Sigmoid colon (tissue), 7 donors: ENCODE measurements at places on chromosomes 7 and 10.

DNA sequence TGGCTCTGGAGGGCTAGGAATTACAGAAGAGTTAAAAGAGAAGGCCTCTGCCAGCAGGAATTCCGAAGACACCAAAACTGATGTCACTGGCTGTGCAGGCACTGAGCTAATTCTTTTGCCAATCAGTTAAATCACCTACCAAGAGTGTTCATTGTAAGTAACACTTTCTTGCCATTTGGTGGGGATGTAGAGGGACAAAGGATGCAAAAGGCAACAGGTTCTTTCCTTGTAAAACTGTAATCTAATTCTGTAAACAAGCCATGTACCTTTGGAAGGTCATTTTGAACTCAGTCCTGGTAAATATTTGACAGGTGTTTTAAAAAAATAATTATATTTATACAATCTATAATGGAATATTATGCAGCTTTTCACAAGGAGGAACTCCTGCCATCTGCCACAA is 438.4 kb downstream of the AUTS2 start:
- no peaks in the 10 kb centered on the region for H3K27me3 ChIP-seq
- no peak overlapping the region for H3K4me3 ChIP-seq
- H3K27ac ChIP-seq: no peak overlapping the region
- DNase-seq: no peak

GRCh38 chr7:116777651-116778281 is 84.6 kb upstream of the CAPZA2 start:
- H3K27me3 ChIP-seq: no peaks in the 10 kb centered on the region
- H3K36me3 ChIP-seq: no peaks in the 10 kb centered on the region
- H3K4me1 ChIP-seq: peaks cover 69% of the 10 kb centered on the region
- DNase-seq: no peak
- H3K27ac ChIP-seq: no peak overlapping the region

DNA sequence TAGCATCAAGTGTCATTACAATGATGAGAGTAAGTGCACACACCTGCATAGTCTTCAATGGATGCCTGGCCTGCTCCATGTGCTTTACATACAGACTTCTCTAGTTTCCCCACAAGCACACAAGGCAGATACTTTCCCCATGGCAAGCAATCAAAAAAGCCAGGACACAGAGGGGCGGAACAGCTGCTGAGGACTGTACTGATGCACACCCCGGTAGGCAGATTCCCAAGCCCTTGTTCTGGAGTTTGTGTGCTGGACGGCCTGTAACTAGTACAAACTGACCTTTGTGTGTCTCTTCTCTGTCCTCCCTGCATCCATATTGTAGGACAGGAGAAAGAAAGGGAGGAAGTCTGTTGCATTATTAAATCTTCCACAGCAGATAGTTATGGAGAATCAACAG is 25.8 kb downstream of the UBE2D4 start:
- no peaks in the 10 kb centered on the region for H3K4me1 ChIP-seq
- no peak overlapping the region for H3K27ac ChIP-seq
- no peaks in the 10 kb centered on the region for H3K27me3 ChIP-seq
- no peak overlapping the region for H3K4me3 ChIP-seq
- peaks cover 34% of the 10 kb centered on the region for H3K36me3 ChIP-seq

- no peaks in the 10 kb centered on the region for H3K36me3 ChIP-seq
- no peak for DNase-seq
- no peak overlapping the region for H3K27ac ChIP-seq
- H3K4me3 ChIP-seq: no peak overlapping the region
- peaks cover 15% of the 10 kb centered on the region for H3K4me1 ChIP-seq
- H3K27me3 ChIP-seq: peaks cover 4% of the 10 kb centered on the region
These were observed 2.8 kb downstream of the SEC31B start for GRCh38 chr10:100516847-100517246.

GRCh38 chr7:50718876-50719275 is 63.8 kb downstream of the GRB10 start:
- H3K4me3 ChIP-seq: no peak overlapping the region
- no peaks in the 10 kb centered on the region for H3K36me3 ChIP-seq
- no peaks in the 10 kb centered on the region for H3K27me3 ChIP-seq
- no peak overlapping the region for H3K27ac ChIP-seq
- DNase-seq: no peak

DNA sequence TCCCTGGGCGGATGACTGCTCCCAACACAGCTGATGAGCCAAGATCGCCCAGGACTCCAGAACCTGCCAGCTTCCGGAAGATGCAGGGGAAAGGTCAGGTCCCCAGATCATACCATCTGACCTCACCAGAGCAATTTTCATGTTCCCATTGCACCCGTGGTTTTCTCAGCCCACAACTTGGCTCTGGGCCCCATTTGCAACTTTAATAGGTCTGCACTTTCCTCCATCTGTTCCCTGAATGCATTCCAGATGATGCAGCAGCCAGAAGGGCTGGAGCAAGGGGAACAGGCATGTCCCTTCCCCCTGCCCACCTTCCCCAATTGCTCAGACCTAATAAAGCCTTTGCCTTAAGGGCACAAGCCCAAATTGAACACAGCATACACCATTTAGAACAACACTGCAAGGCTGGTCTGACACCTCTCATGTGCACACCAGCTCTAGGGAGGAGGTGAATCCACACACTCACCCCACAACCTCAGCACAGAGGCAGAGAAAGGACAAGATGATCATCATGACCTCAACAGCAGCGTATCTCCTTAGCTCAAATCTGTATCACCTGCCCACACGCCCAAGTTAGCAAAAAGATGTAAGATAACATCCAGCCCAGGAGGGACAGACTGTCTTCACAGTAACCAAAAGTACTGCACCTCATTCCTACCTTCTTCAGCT is 87.5 kb downstream of the PLXNA4 start:
- H3K27ac ChIP-seq: no peak overlapping the region
- no peaks in the 10 kb centered on the region for H3K27me3 ChIP-seq
- H3K36me3 ChIP-seq: no peaks in the 10 kb centered on the region
- no peak overlapping the region for H3K4me3 ChIP-seq
- no peak for DNase-seq
- H3K4me1 ChIP-seq: no peaks in the 10 kb centered on the region

DNA sequence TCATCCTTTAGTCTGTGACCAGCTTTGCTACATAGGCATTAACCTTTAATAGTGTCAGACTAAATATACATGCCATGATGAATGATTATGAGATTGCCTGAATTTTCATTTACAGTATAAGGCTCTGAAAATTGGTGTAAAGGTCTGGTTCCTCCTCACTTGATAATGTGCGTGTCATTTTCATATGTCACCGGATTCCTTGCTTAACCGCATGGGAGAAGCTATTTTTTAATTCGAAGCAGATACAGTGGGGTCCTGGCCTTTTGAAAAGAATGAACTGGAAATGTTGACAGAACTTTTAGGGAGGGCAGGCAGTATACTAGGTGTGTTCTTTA is 192.4 kb upstream of the SH2B2 start:
- no peak overlapping the region for H3K4me3 ChIP-seq
- no peaks in the 10 kb centered on the region for H3K27me3 ChIP-seq
- no peak for DNase-seq
- no peak overlapping the region for H3K27ac ChIP-seq
- no peaks in the 10 kb centered on the region for H3K36me3 ChIP-seq

GRCh38 chr10:71158902-71159301 is 53.5 kb upstream of the UNC5B start:
- H3K27me3 ChIP-seq: no peaks in the 10 kb centered on the region
- no peaks in the 10 kb centered on the region for H3K36me3 ChIP-seq
- no peaks in the 10 kb centered on the region for H3K4me1 ChIP-seq
- H3K4me3 ChIP-seq: no peak overlapping the region
- H3K27ac ChIP-seq: no peak overlapping the region

GRCh38 chr7:84923348-84923747 is 263.5 kb downstream of the SEMA3D start:
- no peaks in the 10 kb centered on the region for H3K36me3 ChIP-seq
- no peaks in the 10 kb centered on the region for H3K27me3 ChIP-seq
- H3K4me1 ChIP-seq: no peaks in the 10 kb centered on the region
- DNase-seq: no peak
- H3K4me3 ChIP-seq: no peak overlapping the region
- no peak overlapping the region for H3K27ac ChIP-seq

DNA sequence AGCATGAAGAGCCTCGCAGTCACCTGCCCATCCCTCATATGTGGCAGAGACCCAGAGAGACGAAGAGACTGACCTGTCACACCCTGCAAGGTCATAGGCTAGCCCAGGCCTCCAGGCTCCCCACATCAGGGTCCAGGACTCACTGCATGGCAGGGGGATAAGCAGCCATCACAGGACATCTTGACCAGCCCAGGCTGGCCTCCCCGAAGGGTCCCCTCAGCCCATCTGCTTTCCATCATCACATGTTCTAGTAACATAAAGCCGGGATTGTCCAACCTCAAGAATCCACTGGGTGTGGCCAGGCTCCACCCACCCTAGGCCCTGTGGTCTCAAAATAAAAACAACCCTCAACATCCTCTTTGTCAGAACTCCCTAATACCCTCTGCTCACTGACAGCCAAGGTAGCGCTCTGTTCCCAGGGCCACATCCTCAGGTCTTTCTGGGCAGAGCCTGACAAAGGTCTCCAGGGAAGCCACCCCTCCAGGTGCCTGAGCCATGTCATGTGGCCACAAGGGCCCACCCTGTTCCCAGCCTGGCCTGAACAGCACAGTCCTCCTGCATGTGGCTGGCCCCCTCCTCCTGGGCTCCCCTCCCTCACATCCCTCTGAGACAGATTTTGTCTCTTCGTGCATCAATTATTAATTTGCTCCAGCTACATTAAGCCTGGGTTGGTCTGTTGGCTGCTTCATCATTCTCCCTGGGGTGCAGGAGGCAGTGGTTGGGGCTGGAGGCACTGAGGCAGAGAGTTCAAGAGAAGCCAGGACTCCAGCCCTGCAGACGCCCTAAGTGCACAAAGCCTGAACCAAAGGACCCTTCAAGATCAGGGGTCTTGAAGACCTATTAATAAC is 131.8 kb upstream of the UNC5B start:
- H3K4me3 ChIP-seq: no peak overlapping the region
- peak; percentile 39 for DNase-seq
- H3K27me3 ChIP-seq: no peaks in the 10 kb centered on the region

GRCh38 chr10:127919418-127920271 is 12.7 kb downstream of the PTPRE start:
- peaks cover 48% of the 10 kb centered on the region for H3K4me1 ChIP-seq
- H3K36me3 ChIP-seq: no peaks in the 10 kb centered on the region
- H3K27ac ChIP-seq: peak overlapping the region; percentile 24

GRCh38 chr10:56880606-56881005 is 519.5 kb upstream of the ZWINT start:
- H3K4me3 ChIP-seq: no peak overlapping the region
- H3K27ac ChIP-seq: no peak overlapping the region
- DNase-seq: no peak
- H3K4me1 ChIP-seq: no peaks in the 10 kb centered on the region
- no peaks in the 10 kb centered on the region for H3K27me3 ChIP-seq
- no peaks in the 10 kb centered on the region for H3K36me3 ChIP-seq

DNA sequence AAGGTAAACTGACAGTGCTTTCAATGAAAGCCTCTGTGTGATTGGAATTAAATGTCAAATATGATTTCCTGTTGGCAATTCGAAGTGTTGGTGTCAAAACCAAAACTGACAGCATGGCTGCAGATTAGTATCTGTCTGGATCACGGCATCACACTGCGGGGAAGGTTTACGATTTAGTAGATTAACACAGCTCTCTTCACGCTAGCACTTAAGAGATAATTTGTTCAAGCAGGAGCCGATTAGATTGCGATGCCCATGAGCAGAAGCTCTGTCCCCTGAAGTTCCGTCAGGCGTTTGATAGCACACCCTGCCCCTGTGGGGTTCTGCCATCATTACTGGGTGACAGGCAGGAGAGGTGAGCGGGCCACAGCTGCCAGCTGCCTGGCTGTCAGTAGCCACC is 279.5 kb upstream of the AUTS2 start:
- H3K4me1 ChIP-seq: no peaks in the 10 kb centered on the region
- no peak for DNase-seq
- H3K27ac ChIP-seq: no peak overlapping the region
- no peaks in the 10 kb centered on the region for H3K36me3 ChIP-seq
- H3K27me3 ChIP-seq: no peaks in the 10 kb centered on the region

DNA sequence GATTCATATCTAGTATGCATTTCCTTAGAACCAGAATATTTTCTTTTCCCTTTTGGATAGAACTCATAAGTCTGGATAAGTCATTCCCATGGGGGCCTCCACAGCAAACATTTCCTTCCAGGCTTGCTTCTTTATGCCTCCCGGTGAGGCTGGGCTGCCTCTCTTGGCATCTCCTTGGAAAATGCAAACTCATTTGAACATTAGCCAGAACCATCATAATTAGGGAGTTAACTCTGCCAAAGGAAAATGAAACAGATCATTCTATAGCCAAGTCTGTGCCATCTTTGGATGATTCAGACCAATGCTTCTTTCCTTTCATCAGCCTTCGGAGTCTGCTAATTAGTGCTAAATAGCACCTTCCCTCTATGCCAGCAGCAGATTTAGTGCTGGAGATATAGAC is 81.1 kb downstream of the PLPP4 start:
- no peak for DNase-seq
- H3K4me3 ChIP-seq: no peak overlapping the region
- H3K36me3 ChIP-seq: no peaks in the 10 kb centered on the region
- no peaks in the 10 kb centered on the region for H3K27me3 ChIP-seq
- H3K4me1 ChIP-seq: no peaks in the 10 kb centered on the region
- H3K27ac ChIP-seq: no peak overlapping the region

DNA sequence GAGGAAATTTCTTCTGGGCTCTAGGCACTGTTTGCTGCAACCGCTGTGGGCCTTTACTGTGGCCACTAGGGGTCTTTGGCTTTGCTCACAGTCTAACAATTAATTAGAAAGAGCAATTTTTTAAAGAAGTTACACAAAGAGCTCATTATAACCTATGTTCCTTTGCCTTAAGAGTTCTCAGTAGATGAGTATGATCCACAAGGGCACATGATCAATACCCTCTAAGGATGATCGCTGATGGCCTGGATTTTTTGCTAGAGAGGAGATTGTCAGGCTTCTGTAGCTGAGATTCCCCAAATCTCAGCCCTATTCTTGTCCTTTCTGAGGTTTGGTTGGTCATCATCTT is 80.8 kb upstream of the RHOBTB1 start:
- H3K4me3 ChIP-seq: no peak overlapping the region
- no peak overlapping the region for H3K27ac ChIP-seq
- no peaks in the 10 kb centered on the region for H3K27me3 ChIP-seq
- no peaks in the 10 kb centered on the region for H3K4me1 ChIP-seq
- no peaks in the 10 kb centered on the region for H3K36me3 ChIP-seq
